ENCODE measurements at places on chromosomes 2 and 18. TPM values are rescaled to one million over a fixed set of nuclear protein-coding genes. Genes with fewer than 3 reads are reported as not detected.

Gene NEB
- polyA plus RNA-seq: 7.9 TPM

Gene EN1
- polyA plus RNA-seq: not detected

Gene NEMP2
- 11.5 TPM for polyA plus RNA-seq

Gene L3MBTL4
- polyA plus RNA-seq: 5.0 TPM

Gene HDLBP
- polyA plus RNA-seq: 325 TPM

Gene CCL20
- polyA plus RNA-seq: not detected

Gene SLC9A4
- polyA plus RNA-seq: 11.3 TPM

Gene KCNS3
- 6.6 TPM for polyA plus RNA-seq

Gene MYO1B
- 101 TPM for polyA plus RNA-seq

Gene SERPINB3
- 0.22 TPM for polyA plus RNA-seq

Gene POTEC
- polyA plus RNA-seq: not detected

Gene PTPRN
- polyA plus RNA-seq: not detected

Gene RAB27B
- 4.1 TPM for polyA plus RNA-seq

Gene MOB4
- polyA plus RNA-seq: 42.5 TPM

Gene MARCHF4
- polyA plus RNA-seq: 0.10 TPM

Gene ARHGEF33
- 2.1 TPM for polyA plus RNA-seq

Gene CCDC178
- polyA plus RNA-seq: 2.4 TPM

Gene UBXN2A
- polyA plus RNA-seq: 22.9 TPM

Gene SPDYA
- polyA plus RNA-seq: 1.7 TPM

Gene ELOA2
- polyA plus RNA-seq: not detected

Gene TGFA
- polyA plus RNA-seq: 19.9 TPM

Gene NEU4
- polyA plus RNA-seq: 1.8 TPM

Gene GAL3ST2
- 0.18 TPM for polyA plus RNA-seq

Gene AGXT
- polyA plus RNA-seq: 0.21 TPM

Gene SLC5A7
- polyA plus RNA-seq: 0.39 TPM

Gene IRS1
- 15.3 TPM for polyA plus RNA-seq

Gene TBR1
- polyA plus RNA-seq: not detected

Gene SCG2
- polyA plus RNA-seq: 1.8 TPM

Gene SLC11A1
- 0.65 TPM for polyA plus RNA-seq

Gene PARD3B
- 37.0 TPM for polyA plus RNA-seq

All from right renal pelvis (tissue), 4 donors.